ENCODE measurements at places on chromosomes 3 and 15. TPM values are rescaled to one million over a fixed set of nuclear protein-coding genes. Genes with fewer than 3 reads are reported as not detected.

DNA sequence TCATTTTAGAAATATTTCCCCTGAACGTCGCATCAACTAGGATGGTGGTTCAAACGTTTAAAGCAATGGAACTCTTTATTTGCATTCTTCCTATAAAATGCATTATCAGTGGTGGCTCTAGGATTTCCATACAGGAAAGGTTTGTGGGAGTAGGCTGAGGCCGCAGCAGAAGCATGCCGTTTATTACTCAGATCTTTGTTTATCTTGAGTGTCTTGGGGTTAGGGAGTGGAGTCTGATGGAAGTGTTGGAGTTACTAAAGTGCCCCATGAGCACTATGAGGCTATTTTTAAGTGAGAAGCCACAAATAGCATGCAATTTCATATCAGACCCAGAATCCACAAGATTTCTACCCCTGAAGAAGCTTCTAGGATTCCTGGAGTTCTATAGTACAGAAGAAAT is 26.2 kb downstream of the ATOSA start:
- no peaks in the 10 kb centered on the region for H3K27me3 ChIP-seq
- H3K4me3 ChIP-seq: no peak overlapping the region
- no peaks in the 10 kb centered on the region for H3K4me1 ChIP-seq
- H3K36me3 ChIP-seq: peaks cover 53% of the 10 kb centered on the region
- DNase-seq: no peak

GRCh38 chr3:46974421-46975171 is 1.9 kb downstream of the CCDC12 start:
- no peak overlapping the region for H3K27ac ChIP-seq
- no peak for DNase-seq
- H3K4me3 ChIP-seq: no peak overlapping the region
- H3K4me1 ChIP-seq: peaks cover 85% of the 10 kb centered on the region
- H3K27me3 ChIP-seq: no peaks in the 10 kb centered on the region
- H3K36me3 ChIP-seq: peaks cover 13% of the 10 kb centered on the region

- H3K36me3 ChIP-seq: no peaks in the 10 kb centered on the region
- H3K4me3 ChIP-seq: no peak overlapping the region
These were observed 6.8 kb upstream of the PDCD6IP start for GRCh38 chr3:33791477-33792166.

GRCh38 chr3:21894459-21895340 is 143.7 kb upstream of the ZNF385D start:
- H3K27me3 ChIP-seq: no peaks in the 10 kb centered on the region
- H3K36me3 ChIP-seq: no peaks in the 10 kb centered on the region
- H3K4me3 ChIP-seq: no peak overlapping the region

DNA sequence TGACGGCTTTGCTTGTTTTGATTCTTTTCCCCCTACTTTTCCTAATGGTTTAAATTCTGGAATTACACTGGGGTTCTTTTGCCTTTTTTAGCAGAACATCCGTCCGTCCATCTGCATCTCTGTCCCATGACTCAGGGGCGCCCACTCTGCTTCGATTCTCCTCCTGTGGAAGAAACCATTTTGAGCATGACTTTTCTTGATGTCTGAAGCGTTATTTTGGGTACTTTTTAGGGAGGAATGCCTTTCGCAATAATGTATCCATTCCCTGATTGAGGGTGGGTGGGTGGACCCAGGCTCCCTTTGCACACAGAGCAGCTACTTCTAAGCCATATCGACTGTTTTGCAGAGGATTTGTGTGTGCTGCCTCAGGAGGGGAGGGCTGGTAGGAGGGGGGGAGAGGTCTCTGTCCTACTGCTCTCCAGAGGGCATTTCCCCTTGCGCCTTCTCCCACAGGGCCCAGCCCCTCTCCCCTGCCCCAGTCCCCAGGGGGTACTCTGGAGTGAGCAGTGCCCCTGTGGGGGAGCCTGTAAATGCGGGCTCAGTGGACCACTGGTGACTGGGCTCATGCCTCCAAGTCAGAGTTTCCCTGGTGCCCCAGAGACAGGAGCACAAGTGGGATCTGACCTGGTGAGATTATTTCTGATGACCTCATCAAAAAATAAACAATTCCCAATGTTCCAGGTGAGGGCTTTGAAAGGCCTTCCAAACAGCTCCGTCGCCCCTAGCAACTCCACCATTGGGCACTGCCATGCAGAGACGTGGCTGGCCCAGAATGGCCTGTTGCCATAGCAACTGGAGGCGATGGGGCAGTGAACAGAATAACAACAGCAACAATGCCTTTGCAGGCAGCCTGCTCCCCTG is 19.5 kb upstream of the BSN start:
- H3K27ac ChIP-seq: no peak overlapping the region
- H3K27me3 ChIP-seq: no peaks in the 10 kb centered on the region
- peaks cover 3% of the 10 kb centered on the region for H3K4me1 ChIP-seq
- peaks cover 34% of the 10 kb centered on the region for H3K36me3 ChIP-seq

DNA sequence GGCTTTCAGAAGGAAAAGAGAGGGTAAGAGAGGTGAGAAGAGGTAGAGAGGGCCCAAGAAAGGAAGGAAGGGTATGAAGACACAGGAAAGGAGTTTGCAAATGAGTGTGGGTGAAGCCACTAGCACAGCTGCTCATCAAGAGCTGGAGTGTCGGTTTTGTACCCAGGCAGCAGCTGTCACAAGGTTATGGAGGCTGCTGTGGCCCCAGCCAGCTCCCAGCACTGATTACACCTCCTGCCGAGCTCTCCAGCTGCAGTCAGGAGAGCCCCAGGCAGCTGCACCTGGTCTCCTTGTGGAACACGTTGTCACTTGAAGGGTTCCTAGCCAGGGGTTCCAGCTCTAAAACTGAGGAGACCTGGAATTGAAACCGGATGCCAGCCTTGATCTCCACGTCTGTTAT is 60.4 kb upstream of the CHD2 start:
- H3K27ac ChIP-seq: peak overlapping the region; percentile 65
- no peaks in the 10 kb centered on the region for H3K27me3 ChIP-seq
- H3K4me3 ChIP-seq: no peak overlapping the region
- DNase-seq: no peak

DNA sequence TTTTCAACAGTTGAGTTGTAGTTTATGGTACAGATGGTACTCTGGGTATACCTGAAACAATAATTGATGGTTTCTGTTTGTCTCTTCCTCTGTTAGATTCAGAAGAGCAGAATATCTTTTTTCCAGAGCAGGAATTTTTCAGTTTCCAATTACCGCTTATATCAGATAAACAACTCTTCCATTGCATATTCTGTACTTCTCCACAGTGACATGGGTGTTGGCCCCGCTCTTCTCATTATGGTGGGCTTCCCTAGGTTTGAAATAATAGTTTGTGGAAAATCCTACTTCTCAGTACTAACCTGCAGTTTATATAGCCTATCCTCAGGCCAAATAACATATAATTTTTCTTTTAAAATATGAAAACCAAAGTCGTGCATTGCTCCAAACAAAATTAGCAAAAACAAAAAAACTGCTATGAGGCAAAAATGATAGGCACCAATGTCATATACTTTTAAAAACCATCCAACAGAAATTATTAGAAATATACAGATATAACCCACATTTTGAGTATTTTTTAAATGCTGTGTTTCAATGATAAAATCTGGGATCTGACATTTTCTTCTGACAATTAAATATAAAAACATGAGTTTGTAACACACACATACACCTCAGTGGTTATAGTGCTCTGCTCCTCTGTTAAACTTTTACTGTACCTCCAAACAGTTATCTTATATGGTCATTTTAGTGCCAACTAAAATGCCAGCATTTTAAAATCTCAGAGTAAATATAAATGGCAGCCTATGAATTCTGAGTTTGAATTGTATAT is 56.8 kb downstream of the CMSS1 start:
- H3K4me1 ChIP-seq: peaks cover 5% of the 10 kb centered on the region
- H3K27ac ChIP-seq: no peak overlapping the region

Gene ERICH6
- not detected for total RNA-seq

Gene CX3CR1
- 0.27 TPM for total RNA-seq

- H3K4me3 ChIP-seq: no peak overlapping the region
- no peaks in the 10 kb centered on the region for H3K4me1 ChIP-seq
- no peaks in the 10 kb centered on the region for H3K36me3 ChIP-seq
- H3K27ac ChIP-seq: no peak overlapping the region
These were observed 66.4 kb downstream of the EXOG start for GRCh38 chr3:38562467-38562925.

Gene PLA2G4B
- 33.7 TPM for total RNA-seq

DNA sequence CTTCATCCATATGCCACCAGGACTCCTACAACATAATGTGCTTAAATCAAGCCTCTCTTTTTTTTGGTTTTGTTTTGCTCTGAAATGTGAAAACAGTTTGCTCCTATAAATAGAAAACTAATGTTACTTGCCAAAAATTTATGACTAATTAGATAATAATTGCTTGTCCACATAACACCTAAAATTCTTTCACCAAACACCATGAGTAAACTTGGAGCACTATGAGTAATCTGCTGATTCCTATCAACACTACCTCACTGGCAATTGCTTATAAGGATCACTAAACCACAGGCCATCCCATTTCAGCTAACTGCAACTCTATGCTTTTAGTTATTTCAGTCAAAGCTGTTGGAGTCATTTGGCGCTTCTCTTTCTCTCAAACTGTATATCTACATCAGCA is 252.7 kb downstream of the EPHA3 start:
- H3K27me3 ChIP-seq: no peaks in the 10 kb centered on the region
- no peak overlapping the region for H3K4me3 ChIP-seq
- no peaks in the 10 kb centered on the region for H3K36me3 ChIP-seq
- H3K4me1 ChIP-seq: no peaks in the 10 kb centered on the region

Measured in CD4-positive, alpha-beta T cell (primary cell).